Activated CD4-positive, alpha-beta T cell treated with anti-CD3 and anti-CD28 coated beads for 36 hours (primary cell): ENCODE measurements at places on chromosomes 2 and 18. TPM values are rescaled to one million over a fixed set of nuclear protein-coding genes. Genes with fewer than 3 reads are reported as not detected.

GRCh38 chr2:218252509-218253231, 8.1 kb upstream of the GPBAR1 start:
- DNase-seq: no peak
- no peak overlapping the region for H3K4me3 ChIP-seq
- peaks cover 75% of the 10 kb centered on the region for H3K36me3 ChIP-seq
- H3K27ac ChIP-seq: peak overlapping the region; percentile 55

DNA sequence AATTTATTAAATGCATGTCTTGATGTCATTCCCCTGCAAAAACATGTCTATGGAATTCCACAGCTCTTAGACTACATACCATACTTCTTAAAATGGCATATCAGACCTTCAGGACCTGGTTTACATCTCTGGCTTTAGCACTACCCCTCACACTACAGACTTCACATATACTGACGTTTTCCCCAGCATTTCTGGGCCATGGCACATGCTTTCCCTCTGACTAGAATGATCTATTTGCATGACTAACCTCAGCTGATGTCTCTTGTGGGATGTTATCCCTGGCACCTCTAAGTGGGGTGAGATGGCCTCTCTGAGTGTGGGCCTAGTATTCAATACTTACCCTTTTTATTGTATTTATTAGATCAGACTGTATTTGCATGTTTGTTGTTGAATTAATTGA, 381.6 kb downstream of the ERBB4 start:
- H3K27ac ChIP-seq: no peak overlapping the region
- H3K4me3 ChIP-seq: no peak overlapping the region
- H3K36me3 ChIP-seq: no peaks in the 10 kb centered on the region
- H3K27me3 ChIP-seq: no peaks in the 10 kb centered on the region
- DNase-seq: no peak
- H3K4me1 ChIP-seq: no peaks in the 10 kb centered on the region

GRCh38 chr2:222653280-222653679, 2.6 kb downstream of the FARSB start:
- peak overlapping the region; percentile 84 for H3K27ac ChIP-seq
- H3K36me3 ChIP-seq: peaks cover 34% of the 10 kb centered on the region
- H3K4me3 ChIP-seq: peak overlapping the region; percentile 97
- DNase-seq: no peak
- peaks cover 50% of the 10 kb centered on the region for H3K4me1 ChIP-seq

GRCh38 chr2:140949932-140950331, 1180.9 kb downstream of the LRP1B start:
- no peaks in the 10 kb centered on the region for H3K27me3 ChIP-seq
- DNase-seq: no peak
- H3K36me3 ChIP-seq: no peaks in the 10 kb centered on the region
- no peaks in the 10 kb centered on the region for H3K4me1 ChIP-seq

DNA sequence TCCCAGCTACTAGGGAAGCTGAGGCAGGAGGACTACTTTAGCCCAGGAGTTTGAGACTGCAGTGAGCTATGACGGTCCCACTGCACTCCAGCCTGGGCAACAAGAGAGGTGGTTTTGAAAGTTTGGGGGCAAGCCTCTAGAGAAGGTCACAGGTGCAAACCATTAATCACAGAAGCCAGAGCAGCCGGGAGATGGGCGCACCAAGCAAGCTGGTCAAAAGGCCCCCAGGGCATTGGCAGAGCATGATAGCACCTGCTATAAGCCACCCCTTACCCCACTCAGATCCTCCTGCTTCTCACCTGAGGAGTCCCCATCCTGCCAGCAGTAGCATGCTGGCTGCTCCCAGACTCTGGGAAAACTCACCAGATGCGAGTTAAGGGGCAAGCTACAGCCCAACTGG, 116.1 kb upstream of the RAB12 start:
- no peaks in the 10 kb centered on the region for H3K36me3 ChIP-seq
- DNase-seq: no peak
- no peaks in the 10 kb centered on the region for H3K4me1 ChIP-seq
- H3K27me3 ChIP-seq: peaks cover 15% of the 10 kb centered on the region

DNA sequence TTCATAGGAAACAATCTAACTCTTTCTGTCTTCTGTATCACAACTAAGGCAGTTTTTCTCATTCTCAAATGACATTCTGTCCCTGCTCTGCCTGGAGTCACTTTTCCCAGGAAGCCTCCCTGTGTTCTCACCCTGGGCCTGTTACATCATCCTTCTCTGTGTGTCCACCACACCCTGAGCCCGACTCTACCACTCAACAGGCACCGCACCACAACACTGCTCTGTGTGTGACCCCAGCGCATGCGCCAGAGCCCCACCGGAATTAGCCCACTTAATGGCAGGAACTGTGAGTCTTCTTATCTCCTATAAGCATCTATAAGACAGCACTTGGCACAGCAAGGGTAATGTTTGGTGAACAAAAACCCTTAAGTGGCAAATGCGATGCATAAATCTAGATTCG, 32.3 kb downstream of the TGFBRAP1 start:
- H3K27ac ChIP-seq: no peak overlapping the region
- peaks cover 29% of the 10 kb centered on the region for H3K36me3 ChIP-seq
- H3K27me3 ChIP-seq: no peaks in the 10 kb centered on the region
- no peak for DNase-seq

GRCh38 chr2:215784371-215784783, 229.0 kb downstream of the MREG start:
- no peak overlapping the region for H3K27ac ChIP-seq
- H3K36me3 ChIP-seq: no peaks in the 10 kb centered on the region
- no peaks in the 10 kb centered on the region for H3K4me1 ChIP-seq
- no peak for DNase-seq

GRCh38 chr18:78625847-78626246, 353.8 kb upstream of the SALL3 start:
- H3K27me3 ChIP-seq: peaks cover 15% of the 10 kb centered on the region
- no peak for DNase-seq
- H3K4me1 ChIP-seq: no peaks in the 10 kb centered on the region

CNNM3 gene
- 19.2 TPM for total RNA-seq

- no peak overlapping the region for H3K27ac ChIP-seq
- no peaks in the 10 kb centered on the region for H3K4me1 ChIP-seq
- no peak overlapping the region for H3K4me3 ChIP-seq
- no peaks in the 10 kb centered on the region for H3K36me3 ChIP-seq
These were observed 48.5 kb upstream of the GLI2 start for GRCh38 chr2:120687210-120687609.

DNA sequence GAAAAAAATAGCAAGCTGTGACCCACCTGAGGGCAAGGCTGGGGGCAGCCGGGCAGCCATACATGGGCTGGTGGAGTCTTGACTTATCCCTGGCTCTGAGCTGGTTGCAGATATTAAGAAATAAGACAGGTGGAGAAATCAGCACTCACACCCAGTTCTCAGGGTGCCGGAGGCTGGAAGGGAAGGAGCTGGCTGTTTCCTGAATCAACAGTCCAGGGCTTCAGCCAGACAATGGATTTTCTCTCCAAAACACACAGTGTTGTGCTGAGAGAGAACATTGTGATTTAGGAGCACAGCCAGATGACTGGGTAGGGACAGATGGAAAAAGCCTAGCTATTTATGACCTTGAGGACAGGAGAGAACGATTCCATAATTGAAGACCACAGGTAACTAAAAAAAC, 208.8 kb downstream of the LDLRAD4 start:
- peaks cover 1% of the 10 kb centered on the region for H3K36me3 ChIP-seq
- no peak overlapping the region for H3K4me3 ChIP-seq
- H3K4me1 ChIP-seq: peaks cover 37% of the 10 kb centered on the region
- H3K27me3 ChIP-seq: no peaks in the 10 kb centered on the region
- no peak for DNase-seq

- no peak for DNase-seq
- no peak overlapping the region for H3K4me3 ChIP-seq
- no peak overlapping the region for H3K27ac ChIP-seq
- no peaks in the 10 kb centered on the region for H3K36me3 ChIP-seq
- H3K4me1 ChIP-seq: no peaks in the 10 kb centered on the region
These were observed 64.3 kb downstream of the HNMT start for GRCh38 chr2:138028538-138028937.

C2orf92 gene
- 8.9 TPM for total RNA-seq

SGPP2 gene
- total RNA-seq: 12.1 TPM

PLCL1 gene
- total RNA-seq: 1.6 TPM

DNA sequence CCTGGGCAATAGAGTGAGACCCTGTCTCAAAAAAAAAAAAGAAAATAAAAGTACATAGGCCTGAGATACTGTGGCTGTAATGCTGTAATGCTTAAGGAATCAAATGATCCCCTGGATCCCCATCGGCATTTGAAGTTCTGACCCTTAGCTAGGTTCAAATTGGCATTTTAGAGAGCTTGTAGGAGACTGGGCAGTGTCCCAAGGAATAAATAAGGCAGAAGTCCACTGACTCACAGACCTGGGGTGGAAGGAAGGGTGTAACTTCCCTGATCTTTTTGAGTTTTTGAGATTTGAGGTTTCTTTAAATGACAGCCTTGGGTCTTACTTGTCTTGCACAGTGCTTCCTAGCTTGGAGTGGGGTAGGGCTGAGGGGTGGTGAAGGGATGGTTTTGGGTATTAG, 553.7 kb downstream of the SLC4A3 start:
- H3K36me3 ChIP-seq: no peaks in the 10 kb centered on the region
- no peak overlapping the region for H3K4me3 ChIP-seq
- H3K27ac ChIP-seq: no peak overlapping the region
- H3K27me3 ChIP-seq: no peaks in the 10 kb centered on the region
- H3K4me1 ChIP-seq: no peaks in the 10 kb centered on the region

LYPD6B gene
- not detected for total RNA-seq

GRCh38 chr2:173171924-173172643, 96.4 kb downstream of the MAP3K20 start:
- no peak for DNase-seq
- no peak overlapping the region for H3K4me3 ChIP-seq
- H3K27me3 ChIP-seq: peaks cover 6% of the 10 kb centered on the region
- no peaks in the 10 kb centered on the region for H3K4me1 ChIP-seq
- no peak overlapping the region for H3K27ac ChIP-seq
- H3K36me3 ChIP-seq: peaks cover 2% of the 10 kb centered on the region

DNA sequence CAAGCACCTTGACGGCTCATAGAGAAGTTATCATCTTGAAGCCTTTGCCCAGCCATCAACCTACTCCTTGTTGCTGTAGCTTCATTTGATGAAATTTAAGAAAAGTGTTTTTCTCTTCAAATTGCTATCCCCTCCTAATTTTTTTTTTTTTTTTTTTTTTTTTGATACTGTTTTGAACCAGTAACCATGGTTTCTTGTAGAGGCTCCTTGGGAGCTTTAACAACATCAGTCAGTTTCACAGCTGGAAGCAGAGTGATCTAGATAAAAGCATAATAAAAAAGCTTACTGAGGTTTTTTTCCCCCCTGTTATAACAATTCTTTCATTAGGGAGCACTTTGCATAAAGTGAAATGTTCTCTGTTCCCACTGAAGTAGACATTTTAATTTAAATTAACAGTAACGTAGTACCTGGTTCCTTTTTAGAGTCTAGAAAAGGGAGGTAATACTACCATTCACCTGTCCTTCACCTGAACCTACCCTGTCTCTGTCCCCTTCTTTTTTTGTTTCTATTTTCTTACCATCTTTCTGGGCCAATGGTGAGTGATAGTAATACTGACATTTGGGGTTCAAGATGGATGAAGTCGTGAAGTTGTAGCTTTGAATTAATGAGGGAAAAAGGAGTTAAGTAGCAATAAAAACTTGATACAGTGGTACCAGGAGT, 101.5 kb downstream of the NCOA1 start:
- H3K4me1 ChIP-seq: peaks cover 14% of the 10 kb centered on the region
- no peak for DNase-seq
- H3K36me3 ChIP-seq: peaks cover 15% of the 10 kb centered on the region
- H3K4me3 ChIP-seq: no peak overlapping the region

DNA sequence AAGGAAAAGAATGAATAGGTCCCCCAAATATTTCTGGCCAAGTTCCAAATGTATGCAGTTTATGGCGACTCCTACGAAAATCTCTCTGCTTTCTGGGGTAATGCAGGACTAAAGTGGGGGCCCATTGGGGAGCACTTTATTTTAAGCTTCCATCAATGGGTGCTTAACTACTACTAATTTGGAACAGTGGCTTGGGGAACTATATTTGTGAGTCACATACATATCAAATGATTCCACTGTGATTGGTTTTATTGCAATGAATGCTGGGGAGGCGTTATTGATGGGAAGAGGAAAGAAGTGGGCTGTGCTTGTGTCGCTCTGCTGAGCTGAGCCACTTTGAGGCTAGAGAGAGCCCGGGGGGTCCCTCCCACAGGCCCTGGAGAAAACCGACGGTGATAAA, 560.4 kb upstream of the SALL3 start:
- H3K27me3 ChIP-seq: no peaks in the 10 kb centered on the region
- no peak overlapping the region for H3K27ac ChIP-seq
- H3K4me1 ChIP-seq: no peaks in the 10 kb centered on the region

DNA sequence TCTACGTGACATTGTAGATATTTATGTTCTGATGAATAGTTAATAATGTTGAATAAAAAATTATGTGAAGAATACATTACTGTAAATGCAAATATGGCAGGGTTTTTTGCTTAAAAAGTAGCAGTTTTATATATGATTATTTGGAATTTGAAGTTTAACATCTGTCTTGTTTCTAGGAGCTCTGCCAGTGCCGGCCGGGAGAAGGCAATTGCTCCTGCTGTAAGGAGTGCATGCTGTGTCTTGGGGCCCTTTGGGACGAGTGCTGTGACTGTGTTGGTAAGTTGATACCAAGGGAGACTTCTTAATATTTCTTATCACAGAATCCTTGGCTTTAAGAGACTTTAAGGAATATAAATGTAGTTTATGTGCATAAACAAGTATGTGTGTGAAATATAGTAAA, 25.2 kb downstream of the TWSG1 start:
- no peak overlapping the region for H3K27ac ChIP-seq
- no peaks in the 10 kb centered on the region for H3K4me1 ChIP-seq
- H3K36me3 ChIP-seq: peaks cover 8% of the 10 kb centered on the region
- no peak overlapping the region for H3K4me3 ChIP-seq
- H3K27me3 ChIP-seq: no peaks in the 10 kb centered on the region

GRCh38 chr2:74856004-74856578, 22.2 kb downstream of the HK2 start:
- no peaks in the 10 kb centered on the region for H3K27me3 ChIP-seq
- H3K4me3 ChIP-seq: no peak overlapping the region
- peaks cover 16% of the 10 kb centered on the region for H3K4me1 ChIP-seq
- no peak for DNase-seq

DNA sequence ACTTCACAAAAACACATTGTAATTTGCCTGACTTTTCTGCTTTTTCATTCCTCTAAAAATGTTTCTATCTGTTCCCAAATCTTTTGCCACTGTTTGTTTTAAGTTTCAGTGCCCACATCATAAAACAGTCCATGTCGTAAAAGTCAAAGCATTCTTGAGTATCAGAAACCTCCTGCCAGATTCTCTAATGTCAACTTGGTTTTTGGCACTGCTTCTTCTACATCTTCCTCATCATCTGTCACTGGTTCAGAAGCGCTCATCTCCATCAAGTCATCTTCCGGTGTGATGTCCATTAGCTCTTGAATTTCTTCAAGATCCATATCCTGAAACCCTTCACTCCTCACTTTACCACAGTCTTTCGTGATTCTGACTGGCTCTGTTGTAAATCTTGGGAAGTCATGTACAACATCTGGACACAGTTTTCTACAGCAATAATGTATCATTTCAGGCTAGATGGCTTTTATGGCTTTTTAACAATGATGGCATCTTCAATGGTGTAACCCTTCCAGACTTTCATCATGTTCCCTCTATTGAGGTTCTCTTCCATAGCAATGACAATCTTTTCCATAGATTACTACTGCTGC, 19.6 kb downstream of the CUL3 start:
- no peak overlapping the region for H3K27ac ChIP-seq
- peaks cover 34% of the 10 kb centered on the region for H3K36me3 ChIP-seq
- no peak overlapping the region for H3K4me3 ChIP-seq
- no peak for DNase-seq
